T-helper 9 cell (primary cell): ENCODE measurements at places on chromosomes 7 and 10.

- DNase-seq, result peak; percentile 45
These were observed at the start of gene TES for GRCh38 chr7:116210345-116211005. Gene TES (plus strand): TSS chr7:116210539. CDS start chr7:116210708, 169 bp downstream.

DNA sequence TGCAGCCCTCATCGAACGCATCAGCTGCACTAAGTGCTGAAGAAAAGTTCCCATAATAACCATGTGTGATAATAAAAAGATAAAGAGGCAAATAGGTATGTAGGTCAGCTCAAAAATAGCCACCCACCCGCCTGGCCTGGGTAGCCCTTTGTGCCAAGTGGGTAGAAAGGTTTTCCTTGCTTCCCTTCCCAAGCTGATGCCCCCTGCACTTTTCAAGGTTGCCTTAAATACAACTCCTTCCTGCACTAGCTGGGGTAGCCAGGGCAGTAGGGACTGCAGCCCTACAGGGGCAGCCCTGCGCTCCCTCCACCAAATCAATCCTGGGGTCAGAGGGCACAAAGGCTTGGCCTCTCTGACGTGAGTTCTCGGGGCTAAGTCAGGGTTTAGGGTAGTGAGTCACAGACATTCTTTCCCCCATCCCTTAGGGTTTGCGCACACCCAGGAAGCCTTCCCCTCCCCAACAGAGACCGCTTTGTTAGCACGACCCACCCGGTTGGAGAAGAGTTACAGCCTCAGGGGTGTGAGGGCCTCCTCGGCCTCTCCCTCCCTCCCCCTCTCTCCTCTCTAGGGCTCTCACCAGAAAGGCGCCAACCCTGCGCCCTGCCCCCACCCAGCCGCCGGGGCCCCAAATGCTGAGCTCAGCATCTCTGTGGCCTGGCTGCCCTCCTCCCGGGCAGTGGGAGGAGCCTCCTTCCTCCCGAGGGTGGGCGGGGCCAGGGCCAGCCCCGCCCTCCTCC, 13.3 kb upstream of the DDIT4 start:
- peak; percentile 70 for DNase-seq

- DNase-seq, result no peak
These were observed 31.6 kb downstream of the CSTF2T start for GRCh38 chr10:51667678-51668335.

DNA sequence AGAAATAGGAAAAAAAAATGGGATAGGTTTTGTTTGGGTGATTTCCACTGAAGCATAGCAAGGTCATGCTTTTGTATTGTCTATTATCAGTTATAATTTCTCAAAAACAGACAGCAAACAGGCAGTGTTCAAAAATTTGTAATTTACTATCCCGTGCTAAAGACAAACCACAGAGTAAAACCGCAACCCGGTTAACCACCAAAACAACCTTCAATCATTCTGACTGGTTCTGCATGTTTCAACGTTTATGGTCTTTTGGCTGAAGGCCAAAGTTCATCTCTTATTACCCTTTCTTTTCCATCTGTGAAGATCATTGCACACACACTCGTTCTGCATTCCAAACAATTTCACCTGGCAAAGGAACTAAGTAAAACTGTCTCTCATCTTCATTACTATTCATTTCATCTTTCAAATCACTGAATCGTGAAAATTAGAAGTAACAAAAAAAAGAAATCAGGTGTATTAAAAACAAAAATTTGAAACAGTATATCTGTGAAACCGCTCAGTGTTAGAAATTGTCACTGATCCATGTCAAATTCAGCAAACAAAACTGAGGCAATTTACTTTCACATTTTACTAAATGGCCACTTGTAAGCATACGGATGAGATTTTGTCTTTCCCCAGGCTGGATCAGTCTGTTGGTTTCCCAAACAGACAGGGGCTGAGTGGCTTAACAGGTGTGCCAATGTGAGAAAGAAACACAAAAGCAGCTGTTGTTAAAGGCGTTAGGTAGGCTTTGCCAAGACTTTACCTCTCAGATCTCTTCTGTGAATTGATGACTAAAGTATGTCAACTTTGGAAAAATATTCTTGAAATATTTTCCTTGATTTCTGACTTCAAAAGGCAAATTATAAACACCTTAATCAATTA, 539.6 kb downstream of the CNTNAP2 start:
- no peak for DNase-seq

GRCh38 chr7:29609162-29610037, 45.8 kb downstream of the PRR15 start:
- no peak for DNase-seq

- no peak for DNase-seq
These were observed 1.1 kb downstream of the CUX1 start for GRCh38 chr7:101818287-101819071.

DNA sequence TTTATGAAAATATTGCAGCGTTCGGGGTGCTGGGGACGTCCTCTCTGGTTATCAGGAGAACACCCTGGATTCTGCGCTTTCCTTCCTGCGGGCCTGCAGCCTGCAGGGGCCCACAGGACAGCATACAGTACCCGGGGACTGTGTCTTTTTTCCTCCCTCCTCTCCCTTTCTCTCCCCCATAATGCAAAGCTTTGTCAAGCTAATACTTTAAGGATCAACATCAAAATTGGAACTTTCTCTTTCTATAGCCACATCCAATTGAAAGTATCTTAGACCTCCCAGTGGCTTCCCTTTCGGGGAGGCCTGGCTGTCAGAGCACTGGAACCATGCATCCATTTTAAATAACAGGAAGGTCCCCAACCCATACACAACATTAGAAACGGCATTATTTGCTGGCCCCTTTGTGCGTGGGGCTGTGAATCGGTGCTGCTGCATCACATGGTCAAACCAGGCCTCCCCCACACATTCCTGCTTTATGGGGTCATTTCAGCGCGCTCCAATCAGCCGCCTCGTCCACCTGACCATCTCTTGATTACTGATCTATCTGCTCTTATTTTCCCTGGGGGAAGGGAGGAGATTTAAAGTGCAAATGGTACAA, 505.1 kb downstream of the DNAJB6 start:
- no peak for DNase-seq

GRCh38 chr7:111393011-111393754, 169.1 kb downstream of the IMMP2L start:
- DNase-seq, result no peak
